ENCODE measurements at places on chromosomes 1 and 21.

DNA sequence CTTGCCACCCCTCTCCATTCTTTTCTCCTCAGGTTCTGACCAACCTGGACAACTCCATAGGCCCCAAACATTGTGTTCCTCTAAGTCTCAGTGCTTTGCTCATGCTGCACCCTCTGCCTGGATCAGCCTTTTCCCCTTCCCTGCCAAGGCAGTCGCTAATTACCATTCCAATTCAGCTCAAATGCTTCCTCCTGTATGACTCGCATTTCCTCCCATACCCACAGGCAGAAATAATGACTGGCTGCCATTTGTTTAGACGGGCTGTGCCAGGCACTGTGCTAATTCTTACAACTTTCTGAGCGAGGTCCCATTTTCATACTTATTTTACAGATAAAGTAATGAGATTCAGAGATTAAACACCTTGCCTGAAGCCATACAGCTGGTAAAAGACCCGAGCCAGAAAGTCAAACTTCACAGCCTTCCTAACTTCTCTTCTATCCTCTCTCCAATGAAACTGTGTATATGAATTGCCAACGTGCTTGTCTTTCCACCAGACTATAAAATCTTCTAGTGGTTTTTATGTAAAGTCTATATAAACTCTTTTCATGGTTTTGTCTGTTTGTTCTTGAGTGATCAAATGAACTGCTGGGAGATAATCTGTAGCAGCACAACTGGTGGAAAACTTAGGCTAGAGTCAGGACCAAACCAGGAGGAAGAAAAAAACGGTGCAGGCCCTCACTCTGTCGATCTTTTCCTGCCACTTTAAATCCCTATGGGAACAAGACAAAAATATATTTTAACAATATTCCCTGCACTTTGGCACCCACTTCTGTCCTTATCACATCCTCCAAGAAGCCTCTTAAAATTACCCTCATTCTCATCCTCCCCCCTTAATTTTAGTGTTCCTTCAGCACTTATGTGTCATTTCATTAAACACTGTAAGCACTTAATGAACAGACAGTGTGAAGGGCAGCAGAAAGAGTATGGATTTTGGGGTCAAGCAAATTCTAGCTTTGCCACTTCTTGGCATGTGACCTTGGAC, 33.7 kb downstream of the RAB3B start:
- DNase-seq: no peak

GRCh38 chr1:22641906-22642636, 1.4 kb upstream of the C1QC start:
- DNase-seq: no peak

DNA sequence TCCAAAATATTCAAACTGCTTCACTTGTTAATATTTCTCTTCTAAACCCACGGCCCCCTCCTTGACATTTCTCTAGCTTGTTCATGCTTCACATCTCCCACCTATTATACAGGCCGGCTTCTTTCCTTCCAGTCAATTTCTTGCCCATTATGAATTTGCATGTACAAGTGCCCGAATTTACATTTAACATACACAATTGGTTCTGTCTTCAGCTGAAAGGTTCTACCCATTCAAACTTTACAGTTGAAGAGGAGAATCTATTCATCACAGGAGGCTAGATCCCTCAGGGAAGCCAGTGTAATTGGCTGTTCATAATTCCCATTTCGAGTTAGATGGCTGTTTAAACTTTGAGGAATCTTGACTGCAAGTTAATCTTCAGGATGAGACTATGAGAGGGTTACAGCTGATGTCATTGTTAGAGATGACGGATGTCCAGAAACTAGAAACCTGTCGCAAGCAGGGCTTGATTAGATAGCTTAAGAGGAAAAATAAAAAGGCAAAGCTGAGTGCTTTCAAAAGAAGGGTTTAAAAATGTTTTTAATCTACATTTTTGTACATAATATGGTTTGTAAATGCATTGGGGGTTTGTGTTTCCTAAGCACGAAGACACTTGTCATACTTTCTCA, 157.0 kb downstream of the ADSS2 start:
- no peak for DNase-seq

DNA sequence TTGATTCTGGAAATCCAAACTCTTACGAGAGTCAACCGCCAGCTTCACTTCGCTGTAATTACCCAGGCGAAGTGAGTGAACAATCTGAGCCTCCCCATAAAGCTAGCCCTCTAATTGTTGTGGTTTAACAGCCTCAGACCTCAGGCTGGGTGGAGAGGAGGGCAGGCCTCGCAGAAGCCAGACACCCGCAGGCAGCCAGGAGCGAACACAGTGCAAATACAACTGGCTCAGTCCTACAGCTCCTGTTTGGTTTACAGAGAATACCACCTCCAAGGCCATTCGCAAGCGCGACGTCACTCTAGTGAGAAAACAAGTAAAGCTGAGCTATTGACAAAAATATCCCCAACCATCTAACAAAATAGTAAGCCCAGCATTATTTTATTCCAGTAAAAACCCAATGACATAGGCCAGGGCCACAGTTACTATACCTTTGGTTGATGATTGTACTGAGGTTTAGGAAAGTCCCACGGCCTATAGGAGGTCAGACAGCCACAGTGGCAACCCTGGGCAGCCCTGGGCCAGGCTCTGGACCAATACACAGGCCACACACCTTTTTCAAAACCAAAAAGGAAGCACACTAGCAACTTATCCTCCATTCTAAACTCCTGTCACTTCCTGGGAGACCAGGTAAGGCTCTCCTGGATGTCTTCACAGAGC, 163.3 kb downstream of the ETS2 start:
- DNase-seq: no peak

GRCh38 chr1:210362526-210362925, 33.8 kb downstream of the HHAT start:
- DNase-seq: no peak

Data from brain pericyte (primary cell).